Right lobe of liver (tissue), 6 donors: ENCODE measurements at places on chromosomes 5 and 9.
A peak's percentile ranks its signal among the peaks of the same experiment; 100 is the strongest.

DNA sequence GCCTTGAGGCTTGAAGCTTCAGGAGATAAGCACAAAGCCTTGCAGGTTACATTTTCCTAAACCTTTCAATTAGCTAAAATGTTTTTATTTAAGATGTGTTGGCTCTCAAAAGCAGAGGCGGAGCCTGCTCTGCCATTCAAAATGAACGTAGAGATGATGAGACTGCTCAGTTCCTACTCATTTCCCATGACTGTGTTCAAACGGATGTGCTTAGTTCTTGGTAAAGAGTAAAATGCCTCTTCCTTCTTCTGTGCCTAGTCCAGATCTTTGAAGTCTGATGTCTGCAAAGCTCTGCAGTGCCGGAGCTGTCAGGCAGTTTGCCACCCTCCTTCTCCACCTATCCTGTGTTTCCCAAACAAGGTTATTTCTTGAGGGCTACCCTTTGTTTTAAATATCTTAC lies 46.3 kb upstream of the ADAMTSL1 start:
- H3K36me3 ChIP-seq = no peaks in the 10 kb centered on the region
- H3K27me3 ChIP-seq = no peaks in the 10 kb centered on the region
- H3K27ac ChIP-seq = no peak overlapping the region
- no peaks in the 10 kb centered on the region for H3K4me1 ChIP-seq
- DNase-seq = no peak

GRCh38 chr5:7857926-7858632 lies 7.1 kb upstream of the CFAP90 start:
- no peaks in the 10 kb centered on the region for H3K27me3 ChIP-seq
- H3K4me3 ChIP-seq = no peak overlapping the region
- no peaks in the 10 kb centered on the region for H3K4me1 ChIP-seq
- peaks cover 21% of the 10 kb centered on the region for H3K36me3 ChIP-seq
- no peak for DNase-seq

- no peak overlapping the region for H3K27ac ChIP-seq
- no peaks in the 10 kb centered on the region for H3K4me1 ChIP-seq
- H3K36me3 ChIP-seq = no peaks in the 10 kb centered on the region
- H3K27me3 ChIP-seq = no peaks in the 10 kb centered on the region
- H3K4me3 ChIP-seq = no peak overlapping the region
- no peak for DNase-seq
Observed at GRCh38 chr9:7467186-7467585, 332.4 kb downstream of the DMAC1 start.

GRCh38 chr5:131264451-131265099 lies 722 bp downstream of the CDC42SE2 start:
- DNase-seq = peak; percentile 45
- H3K27me3 ChIP-seq = no peaks in the 10 kb centered on the region
- H3K27ac ChIP-seq = peak overlapping the region; percentile 87

DNA sequence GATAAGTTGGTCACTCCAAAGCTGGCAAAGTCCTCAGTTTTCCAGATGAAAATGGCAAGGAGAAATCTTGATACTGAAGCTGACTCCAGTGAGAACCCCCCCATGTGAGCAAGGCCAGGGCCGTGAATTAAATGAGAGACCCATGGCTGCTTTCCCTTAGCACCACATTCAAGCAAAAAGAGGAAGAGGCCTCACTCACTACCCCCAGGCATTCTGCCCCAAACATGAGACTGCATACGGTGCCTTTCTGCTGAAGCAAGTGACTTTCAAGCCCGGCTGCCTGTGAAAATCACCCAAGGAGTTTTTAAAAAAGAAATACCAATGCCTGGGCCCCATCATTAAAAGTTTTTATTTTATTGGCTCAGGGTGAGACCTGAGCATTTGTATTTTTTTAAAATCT lies 66.9 kb downstream of the TMEM252 start:
- H3K27ac ChIP-seq = no peak overlapping the region
- no peak for DNase-seq
- no peaks in the 10 kb centered on the region for H3K27me3 ChIP-seq
- no peaks in the 10 kb centered on the region for H3K36me3 ChIP-seq
- no peak overlapping the region for H3K4me3 ChIP-seq

- no peaks in the 10 kb centered on the region for H3K27me3 ChIP-seq
- no peak for DNase-seq
- H3K36me3 ChIP-seq = no peaks in the 10 kb centered on the region
- no peaks in the 10 kb centered on the region for H3K4me1 ChIP-seq
- no peak overlapping the region for H3K27ac ChIP-seq
Observed at GRCh38 chr5:137727623-137728022, 8.3 kb downstream of the KLHL3 start.

DNA sequence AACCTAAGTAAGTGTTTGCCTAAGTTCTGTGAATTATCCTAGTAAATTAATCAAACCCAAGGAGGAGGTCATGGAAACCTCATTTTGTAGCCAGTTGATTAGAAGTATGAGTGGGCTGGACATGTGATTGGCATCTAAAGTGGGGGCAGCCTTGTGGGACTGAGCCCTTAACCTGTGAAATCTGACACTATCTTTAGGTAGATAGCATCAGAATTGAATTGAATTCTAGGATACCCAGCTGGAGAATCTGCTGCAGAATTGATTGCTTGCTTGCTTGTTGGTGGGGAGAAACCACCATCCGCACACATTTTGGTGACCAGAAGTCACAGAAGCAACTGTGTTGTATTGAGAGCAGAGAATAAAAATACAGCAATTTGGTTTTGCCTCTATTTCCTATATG lies 97.0 kb downstream of the FBXL7 start:
- H3K4me3 ChIP-seq = no peak overlapping the region
- no peaks in the 10 kb centered on the region for H3K36me3 ChIP-seq
- no peaks in the 10 kb centered on the region for H3K4me1 ChIP-seq
- no peaks in the 10 kb centered on the region for H3K27me3 ChIP-seq
- no peak for DNase-seq

- H3K27ac ChIP-seq = no peak overlapping the region
- no peak for DNase-seq
- H3K36me3 ChIP-seq = no peaks in the 10 kb centered on the region
- no peaks in the 10 kb centered on the region for H3K27me3 ChIP-seq
Observed at GRCh38 chr9:110486218-110486617, 93.3 kb downstream of the SVEP1 start.

- no peak overlapping the region for H3K4me3 ChIP-seq
- H3K27me3 ChIP-seq = no peaks in the 10 kb centered on the region
- H3K4me1 ChIP-seq = no peaks in the 10 kb centered on the region
- DNase-seq = no peak
Observed at GRCh38 chr5:151005187-151005949, 15.0 kb upstream of the GPX3 start.

DNA sequence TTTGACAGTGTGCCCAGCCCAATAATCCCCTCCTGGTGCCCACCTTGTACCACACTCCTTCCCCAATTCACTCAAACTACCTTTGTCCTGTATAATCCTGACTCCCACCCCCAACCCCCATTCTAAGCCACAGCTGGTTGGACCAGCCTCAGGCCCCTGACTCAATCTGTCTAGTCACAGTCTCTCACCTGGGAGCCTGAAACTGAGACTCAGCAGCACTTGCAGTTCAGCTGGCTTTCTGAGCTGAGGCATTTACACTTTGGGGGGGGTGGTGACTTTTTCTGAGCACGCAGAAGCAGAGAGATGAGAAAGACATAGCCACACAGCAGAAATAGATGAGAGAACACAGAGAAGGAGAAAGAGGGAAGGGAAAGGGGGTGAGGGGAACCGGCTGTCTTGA lies 247.3 kb downstream of the MAN2A1 start:
- H3K27ac ChIP-seq = no peak overlapping the region
- H3K36me3 ChIP-seq = no peaks in the 10 kb centered on the region
- no peaks in the 10 kb centered on the region for H3K4me1 ChIP-seq
- no peak for DNase-seq
- no peak overlapping the region for H3K4me3 ChIP-seq

GRCh38 chr9:104682642-104683041 lies 11.7 kb upstream of the OR13D1 start:
- no peak overlapping the region for H3K4me3 ChIP-seq
- no peak overlapping the region for H3K27ac ChIP-seq
- H3K27me3 ChIP-seq = no peaks in the 10 kb centered on the region
- no peaks in the 10 kb centered on the region for H3K36me3 ChIP-seq

GRCh38 chr5:90477621-90478215 lies 3.1 kb downstream of the POLR3G start:
- no peak for DNase-seq
- H3K4me1 ChIP-seq = no peaks in the 10 kb centered on the region
- H3K27ac ChIP-seq = peak overlapping the region; percentile 29
- peak overlapping the region; percentile 9 for H3K4me3 ChIP-seq
- H3K27me3 ChIP-seq = no peaks in the 10 kb centered on the region
- H3K36me3 ChIP-seq = no peaks in the 10 kb centered on the region

DNA sequence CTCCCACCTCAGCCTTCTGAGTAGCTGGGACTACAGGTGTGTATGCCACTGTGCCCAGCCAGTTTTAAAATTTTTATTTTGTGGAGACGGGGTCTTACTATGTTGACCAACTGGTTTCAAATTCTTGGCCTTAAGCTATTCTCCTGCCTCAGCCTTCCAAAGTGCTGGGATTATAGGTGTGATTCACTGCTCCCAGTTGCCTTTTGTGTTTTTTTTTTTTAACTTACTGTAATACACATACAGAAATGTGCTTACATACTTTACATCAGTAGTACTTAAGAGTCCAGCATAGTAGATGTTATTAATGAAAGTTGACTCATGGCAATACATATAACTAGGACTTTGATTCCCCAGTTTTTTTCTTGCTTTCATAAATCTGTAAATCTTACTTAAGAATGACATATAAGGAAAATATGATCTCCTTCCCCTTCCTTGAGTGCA lies 4.7 kb downstream of the MAN2A1 start:
- DNase-seq = no peak
- H3K36me3 ChIP-seq = no peaks in the 10 kb centered on the region
- no peak overlapping the region for H3K4me3 ChIP-seq
- H3K27me3 ChIP-seq = no peaks in the 10 kb centered on the region

DNA sequence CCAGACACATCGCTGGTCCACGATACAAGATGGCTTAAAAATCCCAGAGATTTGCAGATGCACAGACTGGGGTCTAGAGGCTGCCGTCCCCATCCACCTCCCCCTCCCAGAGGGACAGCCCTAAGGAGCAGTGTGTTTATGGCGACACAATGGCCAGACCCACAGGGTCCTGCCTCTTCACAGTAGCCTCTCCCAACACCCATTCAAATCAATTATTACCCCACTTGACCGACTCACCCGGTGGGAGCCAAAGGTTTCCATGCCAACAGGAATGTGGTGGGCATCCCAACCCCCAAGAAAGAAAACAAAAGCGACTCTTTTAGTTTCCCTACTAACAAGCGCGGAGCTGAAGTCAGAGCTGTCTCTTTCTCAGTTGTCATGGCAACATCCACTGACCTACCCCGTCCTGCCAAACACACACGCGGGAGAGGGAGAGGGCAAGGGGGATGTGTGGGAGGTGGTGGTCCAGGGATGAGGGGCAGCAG lies 209.0 kb downstream of the TTLL11 start:
- H3K27ac ChIP-seq = no peak overlapping the region
- H3K36me3 ChIP-seq = no peaks in the 10 kb centered on the region
- no peak for DNase-seq
- no peak overlapping the region for H3K4me3 ChIP-seq
- no peaks in the 10 kb centered on the region for H3K4me1 ChIP-seq
- H3K27me3 ChIP-seq = no peaks in the 10 kb centered on the region

GRCh38 chr5:1792842-1793266 lies 6.8 kb downstream of the MRPL36 start:
- H3K27me3 ChIP-seq = no peaks in the 10 kb centered on the region
- no peak for DNase-seq
- no peak overlapping the region for H3K4me3 ChIP-seq
- no peaks in the 10 kb centered on the region for H3K4me1 ChIP-seq
- H3K27ac ChIP-seq = no peak overlapping the region

DNA sequence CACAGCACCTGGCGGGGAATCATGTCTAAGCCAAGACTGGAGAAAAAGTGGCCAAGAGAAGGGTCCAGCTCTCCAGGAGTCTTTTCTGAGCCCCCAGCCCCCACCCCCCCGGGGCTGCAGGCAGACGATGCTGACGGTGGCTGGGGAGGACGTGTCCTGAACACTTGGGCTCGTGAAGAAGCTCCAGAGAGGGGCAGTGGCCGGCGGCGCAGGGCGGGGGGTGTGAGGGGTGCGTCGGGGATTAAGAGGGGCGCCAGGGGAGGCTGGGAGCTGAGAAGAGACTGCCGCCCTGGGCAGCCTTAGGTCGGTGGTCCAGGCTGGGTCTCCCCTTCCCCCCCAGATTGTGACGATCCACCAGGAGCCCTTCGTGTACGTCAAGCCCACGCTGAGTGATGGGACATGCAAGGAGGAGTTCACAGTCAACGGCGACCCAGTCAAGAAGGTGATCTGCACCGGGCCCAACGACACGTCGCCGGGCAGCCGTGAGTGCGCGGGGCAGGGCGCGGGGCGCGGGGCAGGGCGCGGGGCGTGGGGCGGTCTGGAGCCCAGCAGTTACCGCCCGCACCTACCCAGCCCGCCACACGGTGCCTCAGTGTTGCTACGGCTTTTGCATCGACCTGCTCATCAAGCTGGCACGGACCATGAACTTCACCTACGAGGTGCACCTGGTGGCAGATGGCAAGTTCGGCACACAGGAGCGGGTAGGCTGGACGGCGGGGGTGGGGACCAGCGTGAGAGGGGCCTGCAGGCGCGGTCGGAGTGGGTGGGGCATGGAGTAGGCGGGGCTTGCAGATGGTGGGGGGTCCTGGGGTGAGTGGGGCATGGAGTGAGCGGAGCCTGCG lies 8.9 kb downstream of the LRRC26 start:
- no peak for DNase-seq
- no peaks in the 10 kb centered on the region for H3K4me1 ChIP-seq
- H3K36me3 ChIP-seq = no peaks in the 10 kb centered on the region
- H3K4me3 ChIP-seq = no peak overlapping the region

DNA sequence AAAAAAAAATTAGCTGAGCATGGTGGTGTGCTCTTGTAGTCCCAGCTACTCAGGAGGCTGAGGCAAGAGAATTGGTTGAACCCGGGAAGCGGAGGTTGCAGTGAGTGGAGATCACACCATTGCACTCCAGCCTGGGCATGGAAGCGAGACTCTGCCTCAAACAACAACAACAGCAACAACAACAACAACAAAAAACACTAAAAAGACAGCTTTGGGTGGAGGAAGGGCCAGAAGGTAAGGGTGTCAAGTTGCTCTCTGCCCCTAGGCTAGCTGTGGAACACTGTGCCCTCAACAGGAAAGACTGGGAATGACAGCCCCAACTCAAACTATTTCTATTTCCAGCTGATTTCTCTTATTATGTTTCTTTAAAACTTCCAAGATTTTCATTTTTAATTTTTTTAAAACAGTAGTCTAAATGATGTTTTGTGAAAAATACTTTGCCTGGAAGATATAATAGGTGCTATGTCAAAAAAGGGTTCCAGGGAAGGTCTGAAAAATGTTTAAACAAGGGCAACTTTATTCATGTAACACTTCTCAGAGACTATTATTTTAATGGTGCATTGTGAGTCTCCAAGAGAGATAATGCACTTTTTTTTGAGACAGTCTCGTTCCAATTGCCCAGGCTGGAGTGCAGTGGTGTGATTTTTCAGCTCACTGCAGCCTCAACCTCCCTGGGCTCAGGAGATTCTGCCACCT lies 29.9 kb downstream of the CLINT1 start:
- H3K4me1 ChIP-seq = no peaks in the 10 kb centered on the region
- H3K36me3 ChIP-seq = no peaks in the 10 kb centered on the region
- H3K27me3 ChIP-seq = no peaks in the 10 kb centered on the region
- no peak for DNase-seq
- H3K27ac ChIP-seq = no peak overlapping the region

DNA sequence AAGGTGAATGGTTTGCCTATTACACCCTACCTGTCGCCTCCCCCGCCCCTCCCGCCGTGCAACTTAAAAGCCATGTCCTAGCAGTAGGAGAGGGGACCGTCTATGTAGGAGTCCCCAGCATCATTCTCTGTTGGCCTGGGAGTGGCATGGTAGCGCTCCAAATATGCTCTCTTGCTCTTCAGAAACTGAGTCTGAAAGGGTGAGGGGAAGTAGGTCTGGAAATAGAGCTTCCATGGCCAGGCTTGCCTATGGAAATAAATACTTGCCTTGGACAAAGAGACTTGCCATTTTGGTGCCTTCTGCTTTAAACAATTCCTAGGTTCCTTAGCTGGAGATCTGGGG lies 1.4 kb downstream of the RGS7BP start:
- no peaks in the 10 kb centered on the region for H3K36me3 ChIP-seq
- H3K27ac ChIP-seq = no peak overlapping the region
- DNase-seq = no peak
